OCI-LY7 (cell line): ENCODE measurements at places on chromosomes 2 and 18.

DNA sequence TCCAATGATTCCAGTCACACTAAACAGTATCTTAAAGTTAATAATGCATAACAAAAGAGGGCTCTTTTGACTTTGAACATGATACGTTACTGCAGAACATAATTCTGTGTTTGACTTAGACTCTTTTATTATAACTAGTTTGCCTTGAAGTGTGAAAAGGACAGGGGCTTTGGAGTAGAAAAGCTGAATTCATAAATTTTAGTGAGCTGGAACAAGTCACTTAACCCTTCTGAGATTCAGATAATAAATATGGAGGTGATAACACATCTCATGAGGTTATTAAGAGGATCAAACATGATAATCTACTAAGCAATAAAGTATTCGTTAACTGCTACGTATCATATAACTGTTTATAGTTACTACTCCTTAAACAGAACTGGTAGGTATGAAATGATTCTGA, 44.7 kb upstream of the FLACC1 start:
- no peak for DNase-seq

DNA sequence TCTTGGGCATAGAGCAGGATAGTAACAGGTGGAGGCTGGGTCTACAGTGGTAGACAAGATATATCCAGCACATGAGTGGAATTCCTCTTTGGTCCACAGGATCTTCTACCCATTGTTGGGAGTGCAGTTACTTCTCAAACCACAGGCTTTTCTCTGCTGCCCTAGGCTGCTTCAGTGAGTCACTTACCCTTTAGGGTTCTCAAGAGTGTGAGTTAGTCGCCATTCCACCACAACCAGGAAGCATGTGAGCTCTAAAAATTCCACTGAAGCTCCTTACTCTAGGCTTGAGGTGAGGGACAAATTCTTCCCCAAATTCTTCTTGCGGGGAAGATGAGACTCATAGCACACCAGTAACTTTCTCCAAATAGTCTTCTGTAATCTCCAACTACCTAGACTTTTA, 189.4 kb downstream of the PLCL1 start:
- DNase-seq = no peak

GRCh38 chr2:49335546-49335945, 181.2 kb upstream of the FSHR start:
- DNase-seq = no peak

DNA sequence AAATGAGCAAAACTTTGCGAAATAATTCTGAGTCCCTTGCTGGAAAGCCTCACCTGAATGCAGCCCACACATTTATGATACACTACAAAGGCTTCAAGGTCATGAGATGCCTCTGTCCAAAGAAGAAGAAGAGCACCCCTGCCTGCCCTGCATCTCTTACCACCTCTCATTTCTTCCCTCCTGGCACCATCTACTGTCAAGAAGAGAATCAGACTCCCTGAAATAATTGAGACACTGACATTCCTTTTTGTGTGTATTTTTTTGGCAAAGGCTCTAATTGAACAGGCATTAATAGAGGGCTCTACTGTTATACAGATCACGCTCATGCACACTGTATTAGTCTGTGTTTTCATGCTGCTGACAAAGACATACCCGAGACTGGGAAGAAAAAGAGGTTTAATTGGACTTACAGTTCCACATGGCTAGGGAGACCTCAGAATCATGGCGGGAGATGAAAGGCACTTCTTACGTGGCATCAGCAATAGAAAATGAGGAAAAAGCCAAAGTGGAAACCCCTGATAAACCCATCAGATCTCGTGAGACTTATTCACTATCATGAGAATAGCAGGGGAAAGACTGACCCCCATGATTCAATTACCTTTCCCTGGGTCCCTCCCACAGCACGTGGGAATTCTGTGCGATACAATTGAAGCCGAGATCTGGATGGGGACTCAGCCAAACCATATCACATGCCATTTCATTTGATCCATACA, 176.3 kb downstream of the ALPK2 start:
- no peak for DNase-seq

DNA sequence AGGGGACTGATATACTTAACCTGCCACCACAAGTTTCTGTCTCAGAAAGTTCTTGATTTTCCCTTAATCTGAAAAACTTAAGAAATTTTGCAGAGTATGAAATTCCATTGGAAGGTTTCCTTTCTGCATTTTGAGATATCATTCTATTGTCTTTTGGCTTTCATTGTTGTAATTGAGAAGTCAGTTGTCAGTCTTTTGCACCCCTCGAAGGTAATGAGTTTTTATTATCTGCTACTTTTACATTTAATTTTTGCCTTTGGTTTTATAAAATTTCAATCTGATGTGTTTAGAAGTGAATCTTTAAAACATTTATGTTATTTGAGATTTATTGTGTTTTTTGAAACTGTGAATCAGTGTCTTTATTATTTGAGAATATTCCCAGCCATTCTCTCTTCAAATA, 4.8 kb upstream of the IL36A start:
- no peak for DNase-seq

DNA sequence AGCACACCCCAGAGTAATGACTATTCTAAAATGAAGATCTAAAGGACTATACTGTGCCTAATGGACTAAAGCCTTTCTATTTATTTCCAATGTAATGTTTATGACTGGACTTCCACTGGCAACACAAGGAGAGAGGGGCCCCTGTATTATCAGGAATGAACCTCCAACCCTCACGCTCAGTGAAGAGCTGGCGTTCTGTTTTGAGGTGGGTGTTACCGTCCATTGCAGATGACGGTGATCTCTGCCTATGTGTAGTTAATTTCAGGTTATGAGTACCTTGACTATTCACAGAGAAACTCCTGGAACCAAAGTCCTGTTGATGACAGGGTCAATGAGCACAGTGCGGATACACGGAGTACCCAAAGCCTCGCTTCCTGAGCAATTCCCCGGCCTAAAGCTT, 85.4 kb downstream of the MEP1B start:
- no peak for DNase-seq

DNA sequence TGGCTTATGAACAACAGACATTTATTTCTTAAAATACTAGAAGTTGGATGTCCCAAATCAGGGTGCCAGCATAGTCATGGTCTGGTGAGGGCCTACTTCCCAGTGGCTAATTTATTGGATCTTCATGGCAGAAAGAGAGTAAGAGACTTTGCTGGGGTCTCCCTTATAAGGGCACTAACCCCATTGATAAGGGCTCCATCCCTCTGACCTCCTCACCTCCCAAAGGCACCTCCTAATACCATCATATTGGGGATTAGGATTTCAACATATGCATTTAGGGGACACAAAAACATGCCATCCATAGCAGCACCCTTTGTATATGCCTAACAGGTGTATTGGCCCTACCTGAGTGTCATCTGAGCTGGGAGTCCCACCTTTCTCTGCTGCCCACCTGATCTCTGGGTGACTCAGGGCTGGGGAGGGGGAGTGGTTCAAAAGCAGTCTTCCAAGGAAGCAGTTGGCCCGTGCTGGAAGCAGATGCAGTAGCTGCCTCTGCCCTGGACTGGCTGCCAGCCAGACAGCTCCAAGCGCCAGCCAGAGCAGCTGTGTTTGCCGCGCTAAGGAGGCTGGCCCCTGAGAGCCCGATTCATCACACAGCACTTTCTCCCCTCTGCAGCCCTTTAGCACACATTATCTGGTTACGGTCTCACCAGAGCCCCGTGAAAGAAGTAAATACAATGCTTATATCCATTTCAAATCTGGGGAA, 84.6 kb downstream of the SMAD7 start:
- DNase-seq = no peak

GRCh38 chr2:2422621-2423020, 91.5 kb upstream of the MYT1L start:
- no peak for DNase-seq

- DNase-seq = peak; percentile 65
Observed at GRCh38 chr2:65017335-65017734, 28.1 kb downstream of the SLC1A4 start.

DNA sequence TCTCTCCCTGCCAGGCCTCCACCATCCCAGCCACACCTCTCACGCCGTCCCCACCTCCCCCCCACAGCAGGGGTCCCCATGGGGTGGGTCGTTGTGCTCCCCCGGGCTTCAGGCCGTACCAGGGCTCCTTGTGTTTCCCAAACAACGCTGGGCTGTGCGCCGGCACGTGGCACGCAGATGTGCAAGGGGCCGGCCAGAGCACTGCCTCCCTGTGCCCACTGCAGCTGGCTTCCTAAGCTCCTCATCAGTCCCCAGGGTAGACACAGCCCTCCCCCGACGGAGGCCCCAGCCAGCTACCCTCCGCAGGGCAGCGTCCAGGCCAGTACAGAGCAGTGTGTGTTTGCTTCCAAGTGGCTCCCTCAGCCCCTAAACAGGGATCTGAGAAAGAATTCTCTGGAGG, 34.0 kb downstream of the BIN1 start:
- DNase-seq = no peak

GRCh38 chr2:128233790-128234395, 84.8 kb downstream of the HS6ST1 start:
- DNase-seq = no peak

DNA sequence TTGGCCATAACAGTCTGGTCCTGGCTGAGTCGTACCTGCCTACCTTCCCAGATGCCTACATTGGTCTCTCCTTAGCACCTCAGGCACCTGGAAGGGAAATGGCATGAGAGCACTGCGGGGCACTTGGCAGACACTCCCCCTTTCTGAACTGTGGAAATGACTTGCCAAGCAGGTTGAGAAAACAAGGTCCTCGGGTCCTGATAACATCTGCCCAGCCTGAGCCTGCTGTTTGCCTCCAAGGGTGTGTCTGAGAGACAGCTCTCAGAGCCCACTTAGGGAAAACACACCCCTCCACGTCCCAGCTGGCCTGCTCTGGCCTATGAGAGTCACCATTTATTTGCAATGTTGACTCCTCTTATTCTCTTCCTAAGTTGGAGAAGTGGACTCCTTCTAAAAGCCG, 10.5 kb downstream of the FAM110C start:
- DNase-seq = no peak

GRCh38 chr2:30492619-30493018, 45.6 kb downstream of the LCLAT1 start:
- DNase-seq = no peak

DNA sequence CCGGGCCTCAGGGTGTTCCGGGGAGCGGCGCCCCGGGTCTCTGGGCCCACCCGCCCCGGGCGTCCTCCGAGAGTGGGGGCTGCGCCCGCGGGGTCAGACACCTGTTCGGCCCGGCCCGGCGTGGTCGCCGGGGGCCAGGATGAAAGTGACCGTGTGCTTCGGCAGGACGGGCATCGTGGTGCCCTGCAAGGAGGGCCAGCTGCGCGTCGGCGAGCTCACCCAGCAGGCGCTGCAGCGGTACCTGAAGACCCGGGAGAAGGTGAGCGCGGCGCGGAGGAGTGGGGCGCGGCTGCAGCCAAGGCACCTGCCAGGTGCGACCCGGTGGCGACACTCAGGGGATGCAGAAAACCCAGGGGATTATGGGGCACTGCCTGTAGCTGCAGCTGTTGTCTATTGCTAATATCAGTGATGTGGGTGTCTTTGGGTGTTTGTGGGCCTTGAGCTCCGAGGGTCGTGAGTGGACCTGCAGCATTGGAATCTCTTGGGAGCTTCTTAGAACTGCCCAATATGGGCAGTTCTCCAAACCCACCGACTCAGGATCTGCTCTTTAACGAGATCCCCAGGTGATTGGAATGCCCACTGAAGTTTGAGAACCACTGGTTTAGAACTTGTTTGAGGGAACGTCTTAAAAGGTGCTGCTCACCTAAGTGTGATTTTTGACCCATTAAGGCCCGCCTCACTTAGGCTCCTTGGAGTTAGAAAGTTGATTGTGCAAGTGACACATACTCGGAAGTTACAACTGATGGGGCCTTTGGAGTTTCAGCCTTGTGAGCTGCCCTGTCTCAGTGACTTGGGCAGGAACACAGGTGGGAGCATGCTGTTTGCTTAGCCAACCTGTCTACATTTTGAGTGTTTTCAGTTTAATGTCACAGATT, 823 bp downstream of the PARD3B start:
- no peak for DNase-seq

- DNase-seq = no peak
Observed at GRCh38 chr2:174124181-174124580, 124.2 kb downstream of the OLA1 start.

DNA sequence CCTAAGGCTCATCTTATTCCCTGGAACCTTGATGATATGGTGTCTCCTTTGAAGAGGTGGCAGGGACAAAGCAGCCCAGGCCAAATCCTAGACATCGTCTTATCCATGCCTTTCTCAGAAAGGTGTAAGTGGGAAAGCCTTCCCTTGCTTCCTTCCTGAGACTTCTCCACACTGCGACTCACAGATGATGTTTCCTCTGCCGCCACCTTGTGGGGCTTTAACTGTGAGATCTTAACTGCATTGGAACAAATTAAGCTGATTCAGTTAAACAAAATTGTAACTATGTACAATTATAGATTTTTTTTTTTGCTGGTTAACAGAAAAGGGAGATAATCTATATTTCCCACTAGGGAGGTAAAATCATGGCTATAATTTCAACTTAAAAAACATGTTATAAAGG, 10.0 kb upstream of the GCA start:
- DNase-seq = peak; percentile 38
